ENCODE measurements at places on chromosomes 12 and 14. TPM values are rescaled to one million over a fixed set of nuclear protein-coding genes. Genes with fewer than 3 reads are reported as not detected.

TAS2R19 gene
- 6.8 TPM for total RNA-seq

PDE3A gene
- under 0.01 TPM for total RNA-seq

GLIPR1L1 gene
- total RNA-seq = not detected

KRT85 gene
- total RNA-seq = not detected

DNA sequence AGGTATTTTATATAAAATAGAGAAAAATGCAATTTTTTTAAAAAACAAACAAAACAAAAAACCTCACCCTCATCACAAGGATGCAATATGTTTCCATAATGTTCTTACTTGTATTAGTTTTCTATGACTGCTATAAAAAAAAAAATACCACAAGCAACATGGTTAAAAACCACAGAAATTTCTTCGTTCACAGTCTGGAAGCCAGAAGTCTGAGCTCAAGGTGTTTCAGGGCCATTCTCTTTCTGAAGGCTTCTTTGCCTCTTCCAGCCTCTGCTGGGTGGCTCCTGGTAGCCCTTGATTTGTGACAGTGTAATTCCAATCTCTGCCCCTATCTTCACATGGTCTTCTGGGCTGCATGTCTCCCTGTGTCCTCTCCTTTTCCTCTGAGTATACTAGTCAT lies 21.5 kb upstream of the SSTR1 start:
- no peak for DNase-seq

DNA sequence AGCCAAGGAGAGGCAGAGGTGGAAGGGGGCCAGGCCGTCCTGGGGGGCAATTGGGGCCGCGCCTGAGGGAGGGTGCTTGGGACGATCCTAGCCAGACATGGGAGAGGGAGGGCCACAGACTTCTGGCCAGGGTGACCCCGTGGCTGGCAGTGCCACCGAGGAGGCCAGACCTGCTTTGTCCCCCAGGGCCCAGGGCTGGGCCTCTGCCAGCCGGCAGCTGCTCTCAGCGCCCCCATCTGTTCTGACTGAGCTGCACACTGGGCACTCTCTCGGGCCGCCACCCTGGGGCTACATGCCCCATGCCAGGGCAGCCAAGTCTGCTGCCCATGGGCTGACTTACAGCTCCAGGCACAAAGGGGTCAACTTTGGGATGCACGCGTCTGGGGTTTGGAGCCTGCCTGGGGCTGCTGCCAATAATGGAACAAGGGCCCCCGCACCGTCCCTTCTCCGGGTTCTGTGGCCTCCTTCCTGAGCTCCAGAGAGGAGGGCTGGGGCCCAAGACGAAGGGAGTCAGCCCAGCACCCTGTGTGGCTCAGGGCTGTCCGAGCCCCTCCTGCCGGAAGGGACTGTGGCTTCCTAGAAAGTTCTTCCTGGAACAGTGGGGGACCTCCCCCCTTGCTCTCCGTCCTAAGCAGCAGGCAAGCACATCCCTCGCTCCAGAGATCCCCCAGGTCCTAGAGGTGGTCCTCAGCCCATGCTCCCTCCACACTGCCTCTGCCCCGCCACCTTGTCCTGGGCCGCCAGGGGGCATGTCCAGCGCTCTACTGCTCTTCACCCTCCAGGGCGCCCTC lies 1.1 kb downstream of the ADSS1 start:
- no peak for DNase-seq

DNA sequence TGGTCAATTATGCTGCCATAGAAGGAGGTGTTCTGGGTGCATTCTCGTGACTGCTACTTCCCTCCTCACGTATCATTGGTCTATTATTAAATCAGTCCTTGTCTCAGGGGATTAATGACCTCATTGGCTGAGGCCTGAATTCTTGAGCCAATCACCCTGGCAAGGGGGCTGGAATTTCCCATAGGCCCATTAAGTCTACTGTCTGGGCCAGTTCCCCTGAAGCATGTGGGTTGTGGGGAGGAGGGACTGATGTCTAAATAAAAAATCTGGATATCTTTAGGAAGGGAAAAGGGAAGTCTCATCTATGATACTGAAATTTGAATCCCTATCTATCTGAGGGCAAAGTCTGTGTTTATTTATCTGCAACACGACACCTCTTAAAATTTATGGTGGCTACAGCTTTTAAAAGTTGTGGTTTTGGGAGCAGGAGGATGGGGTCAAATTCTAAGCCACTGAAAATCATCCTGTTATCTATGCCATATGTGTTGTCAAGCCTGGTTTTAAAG lies 71.9 kb downstream of the DYRK2 start:
- DNase-seq = no peak

- no peak for DNase-seq
These were observed at the start of gene ASB2 for GRCh38 chr14:93976477-93977057. TSS of gene ASB2 (minus strand) at chr14:93976570. CDS start at chr14:93964539, 12,031 bp downstream.

- DNase-seq = no peak
These were observed 55.5 kb downstream of the PPP2R5E start for GRCh38 chr14:63487724-63488123.

GRCh38 chr12:91172096-91172495 lies 10.5 kb downstream of the DCN start:
- DNase-seq = no peak

DNA sequence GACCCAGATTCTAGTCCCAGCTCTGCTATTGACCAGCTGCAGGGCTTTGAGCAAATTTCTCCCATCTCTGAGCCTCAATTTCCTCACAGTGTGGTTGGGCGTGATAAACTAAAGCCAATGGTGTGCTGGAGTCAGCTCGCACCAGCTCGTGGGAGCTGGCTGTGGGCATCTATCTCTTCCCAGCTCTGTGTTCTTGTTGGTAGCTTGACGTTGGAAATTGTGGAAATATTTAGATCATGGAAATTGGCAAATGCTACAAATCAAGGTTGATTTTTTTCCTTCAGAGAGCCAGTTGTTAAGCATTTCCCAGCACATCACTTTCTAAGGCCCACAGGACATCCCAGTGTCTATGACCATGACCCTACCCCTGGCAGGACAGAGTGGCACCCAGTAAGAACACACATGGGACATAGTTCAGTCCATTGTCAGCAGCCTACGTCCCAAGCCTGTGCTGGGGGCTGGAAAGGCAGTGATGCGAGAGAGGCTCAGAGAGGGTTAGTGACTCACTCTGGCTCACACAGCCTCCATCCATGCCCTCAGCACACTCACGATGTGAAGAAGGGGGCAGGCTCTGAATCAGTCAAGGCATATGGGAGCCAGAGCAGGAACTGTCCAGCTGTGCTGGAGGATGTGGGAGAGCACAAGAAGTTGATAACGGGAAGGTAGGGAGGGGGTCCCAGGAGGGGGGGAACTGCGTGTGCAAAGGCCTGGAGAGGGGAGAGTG lies 77.6 kb downstream of the LGMN start:
- no peak for DNase-seq

All from mammary epithelial cell (primary cell).